ENCODE measurements at places on chromosomes 12 and 14.

- no peak for DNase-seq
Observed at GRCh38 chr12:3305904-3306619, 184.9 kb upstream of the PRMT8 start.

GRCh38 chr12:21921436-21921835 is 19.8 kb downstream of the ABCC9 start:
- DNase-seq = no peak

DNA sequence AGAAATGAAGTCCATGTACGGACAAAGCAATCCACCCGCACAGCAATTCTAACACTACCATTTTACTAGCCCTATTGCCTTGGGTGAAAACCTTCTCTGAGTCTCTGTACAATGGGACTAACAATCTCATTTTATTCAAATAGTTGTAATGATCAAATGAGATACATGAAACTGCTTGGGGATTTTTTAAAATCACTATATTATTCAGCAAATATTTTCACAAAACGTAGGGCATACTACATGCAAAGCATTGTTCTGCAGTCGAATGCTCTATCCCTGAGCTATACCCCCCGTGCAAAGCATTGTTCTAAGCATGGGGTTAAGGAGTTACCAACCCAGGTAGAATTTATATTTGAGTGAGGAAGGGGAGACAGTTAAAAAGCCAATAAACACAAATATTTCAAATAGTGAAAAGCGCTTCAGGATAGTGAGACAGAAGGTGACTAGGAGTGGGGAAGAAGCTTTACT is 554 bp upstream of the ATF7 start:
- no peak for DNase-seq

DNA sequence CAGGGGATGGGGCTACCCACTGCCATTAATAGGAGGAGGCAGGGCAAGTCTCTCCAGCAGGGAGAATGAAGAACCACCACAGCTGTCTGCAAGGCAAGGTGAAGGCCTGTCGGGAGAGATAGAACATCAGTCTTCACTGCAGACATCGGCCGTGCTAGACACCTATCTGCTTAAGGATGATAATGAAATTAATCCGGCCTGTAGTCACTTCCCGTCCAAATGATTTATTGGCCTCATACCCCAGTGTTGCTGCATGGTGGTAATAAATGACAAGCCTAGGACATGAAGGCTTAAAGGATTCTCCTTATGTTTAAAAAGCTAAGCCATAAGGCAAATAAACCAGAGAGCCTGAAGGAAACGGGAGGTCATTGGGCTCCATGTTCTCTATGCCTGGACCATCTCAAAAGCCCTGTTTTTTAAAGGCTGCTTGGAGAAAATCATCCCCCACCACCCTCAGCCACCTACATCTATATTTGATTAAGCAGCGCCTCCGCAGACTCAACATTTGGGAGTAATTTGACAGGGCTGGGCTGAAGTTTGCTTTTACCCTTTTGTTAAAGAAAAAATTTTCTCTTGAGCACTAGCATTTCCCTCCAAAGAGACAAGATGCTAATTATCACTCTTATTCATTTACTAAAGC is 137.7 kb downstream of the PLXNC1 start:
- no peak for DNase-seq

DNA sequence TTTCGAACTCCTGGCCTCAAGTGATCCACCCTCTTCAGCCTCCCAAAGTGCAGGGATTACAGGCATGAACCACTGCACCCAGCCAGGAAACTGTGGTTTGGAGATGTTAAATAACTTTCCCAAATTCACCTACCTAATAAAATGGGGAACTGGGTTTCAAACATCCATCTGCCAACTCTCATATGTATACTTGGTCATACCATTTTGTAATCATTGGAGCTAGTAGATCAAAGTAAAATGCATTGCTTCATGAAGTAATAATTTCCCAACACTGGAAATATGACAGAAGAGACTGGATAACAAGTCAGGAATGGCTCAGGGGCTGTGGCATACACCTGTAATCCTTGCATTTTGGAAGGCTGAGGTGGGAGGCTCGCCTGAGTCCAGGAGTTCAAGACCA is 5.3 kb upstream of the HECTD1 start:
- DNase-seq = no peak

- no peak for DNase-seq
Observed at GRCh38 chr12:59700153-59700450, 104.3 kb downstream of the SLC16A7 start.

- DNase-seq = no peak
Observed at GRCh38 chr14:93911975-93912615, 15.0 kb upstream of the FAM181A start.

DNA sequence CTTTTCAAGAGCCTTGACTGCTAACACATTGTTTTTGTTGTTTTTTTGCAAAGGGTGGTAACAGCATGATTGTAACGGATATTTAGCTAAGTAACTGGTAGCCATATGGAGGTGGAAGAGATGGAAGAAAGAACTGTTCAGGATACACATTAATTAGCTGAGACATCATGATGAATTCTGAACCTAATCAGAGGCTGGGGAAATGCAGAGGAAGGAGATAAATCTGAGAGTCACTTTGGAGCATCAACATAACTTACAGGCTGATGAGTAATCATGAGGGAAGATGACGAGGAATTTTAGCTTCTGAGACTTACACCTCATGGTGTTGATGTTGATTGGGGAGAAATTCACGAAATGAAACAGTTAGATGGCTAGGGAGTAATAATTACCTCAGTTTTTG is 62.3 kb downstream of the NIN start:
- DNase-seq = no peak

- no peak for DNase-seq
Observed at GRCh38 chr14:65387628-65388027, 24.9 kb upstream of the FUT8 start.

GRCh38 chr12:94152292-94153078 is 4.1 kb downstream of the PLXNC1 start:
- no peak for DNase-seq
